ENCODE measurements at places on chromosomes 6 and 20.

DNA sequence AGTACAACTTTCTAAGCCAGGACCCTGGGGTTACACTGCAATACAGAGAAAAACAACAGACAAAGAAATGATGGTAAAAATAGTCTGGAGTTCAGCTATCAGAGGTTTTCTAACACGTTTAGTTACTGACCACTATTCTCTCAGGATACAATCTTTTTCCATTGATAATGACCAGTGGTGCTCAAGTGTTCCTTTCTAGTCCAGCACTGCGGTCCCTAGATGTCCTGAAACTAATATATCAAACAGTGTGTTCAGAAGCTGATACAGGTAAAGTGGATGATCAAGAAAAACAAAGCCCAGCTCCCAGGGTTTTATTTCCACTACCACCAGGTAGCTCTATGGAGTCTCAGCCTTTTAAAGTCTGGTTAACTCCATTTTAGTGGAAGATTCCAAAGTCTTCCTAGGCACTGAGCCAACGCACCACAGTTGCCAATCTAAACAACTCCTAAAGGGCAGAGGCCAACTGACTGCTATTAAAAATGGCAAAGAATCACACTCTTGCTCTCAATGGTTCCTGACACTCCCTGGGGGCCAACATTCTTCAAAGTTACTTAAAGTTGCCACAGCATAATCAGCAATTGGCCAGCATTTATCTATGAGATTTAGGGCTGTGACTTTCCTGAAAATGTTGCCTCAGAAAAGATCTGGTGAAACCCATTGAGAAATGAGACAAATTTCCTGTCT is 38.2 kb downstream of the DZANK1 start:
- no peak for DNase-seq

DNA sequence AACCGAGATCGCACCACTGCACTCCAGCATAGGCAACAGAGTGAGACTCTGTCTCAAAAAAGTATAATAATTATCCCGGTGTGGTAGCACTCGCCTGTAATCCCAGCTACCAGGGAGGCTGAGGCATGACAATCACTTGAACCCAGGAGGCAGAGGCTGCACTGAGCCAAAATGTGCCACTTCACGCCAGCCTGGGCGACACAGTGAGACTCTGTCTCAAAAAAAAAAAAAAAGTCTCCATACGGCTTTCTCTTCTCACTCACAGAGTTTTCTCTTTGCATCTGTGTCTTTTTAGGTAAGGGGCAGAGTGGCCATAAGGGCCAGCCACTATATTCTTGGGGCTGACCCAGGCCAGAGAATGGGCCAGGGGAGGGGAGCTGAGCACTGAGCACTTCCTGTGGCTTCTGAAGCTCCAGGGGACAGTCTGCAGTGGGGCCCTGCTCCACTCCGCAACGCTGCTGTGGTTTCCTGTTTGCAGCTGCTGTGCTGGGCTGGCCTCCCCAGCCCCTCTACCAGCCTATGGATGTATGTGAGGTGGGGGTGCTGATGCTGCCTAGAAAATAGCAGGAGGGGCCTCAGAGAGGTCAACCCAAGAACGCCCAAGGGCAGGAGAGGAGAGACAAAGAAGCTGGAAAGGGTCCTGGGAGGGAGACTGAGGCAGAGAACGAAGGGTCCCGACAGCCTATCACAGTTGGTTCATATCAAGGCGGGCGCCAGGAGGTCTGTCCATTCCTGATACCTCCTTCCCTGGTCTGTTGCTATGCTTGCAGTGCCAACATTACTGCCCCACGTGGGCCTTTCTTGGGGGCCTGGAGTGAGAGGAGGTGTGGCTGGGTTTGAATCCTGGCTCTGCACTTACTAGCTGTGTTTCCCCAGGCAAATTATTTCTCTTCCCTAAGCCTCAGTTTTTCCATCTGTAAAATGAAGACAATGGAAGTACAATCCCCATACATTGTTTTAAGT is 16.0 kb downstream of the SLA2 start:
- peak; percentile 35 for DNase-seq

DNA sequence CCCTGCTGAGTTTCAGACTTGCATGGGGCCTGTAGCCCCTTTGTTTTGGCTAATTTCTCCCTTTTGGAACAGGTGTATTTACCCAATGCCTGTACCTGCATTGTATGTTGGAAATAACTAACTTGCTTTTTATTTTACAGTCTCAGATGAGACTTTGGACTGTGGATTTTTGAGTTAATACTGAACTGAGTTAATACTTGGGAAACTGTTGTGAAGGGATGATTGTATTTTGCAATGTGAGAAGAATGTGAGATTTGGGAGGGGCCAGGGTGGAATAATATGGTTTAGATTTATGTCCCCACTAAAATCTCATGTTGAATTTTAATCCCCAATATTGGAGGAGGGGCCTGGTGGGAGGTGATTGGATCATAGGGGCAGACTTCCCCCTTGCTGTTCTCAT is 99.1 kb upstream of the IRAK1BP1 start:
- DNase-seq = no peak

GRCh38 chr6:1481286-1481685 is 91.9 kb downstream of the FOXF2 start:
- DNase-seq = no peak

- no peak for DNase-seq
These were observed 329.7 kb downstream of the MAFB start for GRCh38 chr20:40359131-40359912.

DNA sequence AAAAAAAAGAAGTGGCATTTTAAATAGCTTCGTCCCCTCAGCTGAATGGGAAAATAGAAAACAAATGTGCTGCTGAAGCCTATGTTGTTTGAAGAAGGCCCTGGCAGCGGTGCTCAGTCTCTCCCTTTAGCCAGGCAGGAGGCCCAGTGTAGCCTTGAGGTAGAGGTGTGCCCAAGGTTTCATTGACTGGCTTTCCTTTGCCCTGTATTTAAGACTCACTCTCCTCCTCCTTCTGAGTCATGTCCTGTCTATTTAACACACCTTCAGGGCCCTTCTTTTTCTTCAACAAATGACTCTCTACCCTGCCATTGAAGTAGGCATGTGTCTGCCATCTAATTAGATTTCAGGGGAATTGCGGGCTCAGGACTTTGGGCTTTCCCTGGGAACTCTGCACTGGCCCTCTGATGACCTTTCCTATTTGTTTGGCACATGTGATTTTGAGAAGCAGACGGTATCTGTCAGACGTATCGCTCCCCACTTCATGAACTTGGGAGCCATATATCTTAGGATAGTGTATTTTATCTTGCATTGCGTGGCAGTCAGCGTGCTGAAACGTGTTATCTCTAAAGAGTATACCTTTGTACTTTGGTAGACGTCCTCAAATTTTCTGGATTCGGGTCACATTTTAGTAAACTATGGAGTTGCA is 4.3 kb downstream of the TJAP1 start:
- DNase-seq = no peak

GRCh38 chr6:30007132-30007764 is 53.8 kb upstream of the POLR1H start:
- peak; percentile 41 for DNase-seq

DNA sequence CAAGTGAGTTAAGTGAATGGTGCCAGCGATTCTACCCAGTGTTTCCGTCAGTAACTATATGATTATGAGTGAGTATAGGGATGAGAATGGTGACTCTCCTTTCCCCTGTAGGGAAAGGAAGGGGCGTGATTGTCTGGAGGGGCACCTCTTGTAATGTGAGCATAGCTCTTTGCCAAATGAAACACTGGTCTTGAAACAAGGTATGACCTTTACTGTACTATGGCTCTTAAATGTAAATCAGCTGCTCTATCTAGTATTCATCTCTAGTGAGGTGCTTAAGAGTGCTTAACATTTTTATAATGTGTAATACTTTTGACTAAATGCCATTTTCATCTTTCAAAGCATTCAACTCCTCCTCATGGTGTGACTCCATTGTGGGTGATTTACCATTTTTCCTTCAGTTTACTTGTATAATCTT is 11.0 kb downstream of the PANK2 start:
- DNase-seq = no peak

DNA sequence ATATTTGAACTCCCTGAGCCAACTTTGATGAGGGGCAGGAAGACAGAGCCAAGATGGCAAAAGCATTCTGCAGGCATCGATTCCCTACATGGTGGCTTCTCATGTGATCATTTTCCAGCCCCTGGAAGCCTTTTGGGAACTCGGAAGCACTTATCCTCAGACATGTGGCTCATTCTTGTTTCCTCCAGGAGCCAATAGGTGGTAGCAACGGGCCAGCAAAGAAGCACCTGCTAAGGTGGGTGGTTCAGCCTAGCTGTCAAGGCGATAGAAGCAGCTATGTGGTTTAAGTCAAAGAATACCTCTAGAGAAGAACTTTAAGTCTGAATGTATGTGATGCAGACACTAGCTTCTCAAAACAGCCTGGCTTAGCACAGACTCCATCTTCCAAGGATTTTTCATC is 64.9 kb upstream of the PAX1 start:
- DNase-seq = no peak

- no peak for DNase-seq
These were observed 1.1 kb upstream of the TCF15 start for GRCh38 chr20:611047-611842.

GRCh38 chr6:168915242-168915641 is 338.4 kb downstream of the THBS2 start:
- DNase-seq = no peak

DNA sequence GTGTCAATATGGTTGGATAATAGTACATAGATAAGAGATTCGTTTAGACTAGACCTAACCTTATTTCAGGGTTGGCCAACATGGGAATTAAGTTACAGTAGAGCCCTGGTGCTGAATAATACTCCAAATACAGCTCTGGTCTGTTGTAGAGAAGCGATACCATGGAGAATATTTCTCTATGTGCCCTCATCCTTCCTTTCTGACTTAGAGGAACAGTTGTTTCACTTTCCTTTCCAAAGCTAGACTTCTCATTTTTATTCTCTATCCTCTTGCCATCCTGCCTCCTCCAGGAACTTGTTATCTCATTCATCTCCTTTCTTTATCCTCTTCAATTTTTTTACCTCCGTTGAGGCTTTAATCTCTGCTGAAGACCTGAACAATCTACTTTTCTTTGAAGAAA is 68.9 kb downstream of the EDN1 start:
- no peak for DNase-seq

- no peak for DNase-seq
These were observed 382.4 kb upstream of the ADGRB3 start for GRCh38 chr6:68252632-68253031.

DNA sequence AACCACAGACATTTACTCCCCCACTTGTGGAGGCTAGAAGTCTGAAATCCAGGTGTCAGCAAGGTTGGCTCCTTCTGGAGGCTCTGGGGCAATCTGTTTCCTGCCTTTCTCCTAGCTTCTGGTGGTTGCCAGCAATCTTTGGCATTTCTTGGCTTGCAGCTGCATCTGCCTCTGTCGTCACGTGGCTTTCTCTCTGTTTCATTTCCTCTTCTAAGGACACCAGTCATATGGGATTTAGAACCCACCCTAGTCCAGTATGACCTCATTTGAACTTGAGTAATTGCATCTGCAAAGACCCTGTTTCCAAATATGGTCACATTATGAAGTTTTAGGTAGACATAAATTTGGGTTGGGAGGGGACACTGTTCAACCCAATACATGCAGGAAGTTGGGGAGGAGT is 56.2 kb upstream of the EPB41L1 start:
- no peak for DNase-seq

DNA sequence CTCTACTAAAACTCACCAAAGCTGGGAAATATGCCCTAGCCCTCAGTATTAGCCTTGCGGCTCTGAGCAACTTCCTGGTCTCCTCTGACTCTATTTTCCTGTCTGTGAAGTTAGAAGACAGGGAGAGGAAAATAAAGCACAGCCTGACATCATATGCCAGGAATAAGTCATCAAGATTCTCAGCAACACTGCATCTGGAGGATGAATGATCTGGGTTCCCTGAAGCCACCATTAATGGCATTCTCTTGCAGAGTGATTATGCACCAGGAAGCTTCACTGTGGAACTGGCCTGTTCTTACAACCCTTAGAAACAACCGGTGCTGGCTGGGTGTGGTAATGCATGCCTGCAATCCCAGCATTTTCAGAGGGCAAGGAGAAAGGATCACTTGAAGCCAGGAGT is 12.4 kb downstream of the ADGRF5 start:
- no peak for DNase-seq

- no peak for DNase-seq
These were observed 37.4 kb downstream of the GCNT2 start for GRCh38 chr6:10558565-10558964.

DNA sequence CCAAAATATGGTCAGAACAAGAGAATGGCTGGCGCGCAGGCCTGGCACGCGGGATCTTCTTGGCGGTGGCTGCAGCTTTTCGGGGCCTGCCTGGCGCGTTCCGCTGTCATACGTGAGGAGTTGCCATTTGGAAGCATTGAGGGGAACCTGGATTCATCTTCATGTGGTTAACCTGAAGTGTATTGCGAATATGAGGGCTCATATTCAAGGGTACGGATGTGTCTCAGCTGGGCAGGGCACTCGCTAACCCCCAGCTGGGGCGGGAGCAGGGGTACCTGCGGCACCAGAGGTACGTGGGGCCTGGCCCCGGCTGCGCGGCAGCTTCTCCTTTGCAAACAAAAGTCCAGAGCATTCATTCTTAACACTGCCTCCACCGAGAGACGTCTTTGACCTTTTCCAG is 605.6 kb downstream of the QKI start:
- no peak for DNase-seq

- DNase-seq = no peak
These were observed 333.9 kb downstream of the FARS2 start for GRCh38 chr6:5595184-5595583.

DNA sequence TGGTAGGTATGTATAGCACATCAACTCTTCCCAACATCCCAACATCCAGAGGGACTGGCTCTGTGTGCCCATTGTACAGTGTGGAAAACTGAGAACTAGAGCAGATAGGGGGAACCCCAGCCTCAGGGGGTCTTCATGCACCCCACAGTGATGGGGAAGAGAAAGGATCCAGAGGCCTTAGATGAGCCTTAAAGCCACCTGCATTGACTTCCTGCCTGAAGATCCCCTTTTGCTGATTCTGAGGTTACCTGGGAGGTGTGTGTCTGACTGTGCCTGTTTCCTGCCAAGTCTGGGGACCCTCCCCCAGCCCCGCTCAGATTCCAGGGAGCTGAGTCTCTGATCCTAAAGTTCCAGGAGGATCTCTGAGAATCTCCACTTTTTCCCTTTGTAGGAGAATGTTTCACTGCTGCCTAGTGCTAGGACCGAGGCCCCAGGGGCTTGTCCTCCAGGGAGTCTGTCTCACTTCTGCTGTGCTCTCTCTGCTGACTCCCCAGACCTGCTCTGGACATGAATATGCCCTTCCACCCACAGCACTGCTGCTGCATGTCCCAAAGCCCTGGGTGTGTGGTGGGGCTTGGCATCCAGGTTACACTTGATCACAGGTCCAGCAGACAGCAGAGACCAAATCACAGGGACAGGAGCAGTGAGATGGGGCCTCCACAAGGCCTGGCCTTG is 12.8 kb upstream of the PGC start:
- DNase-seq = no peak

GRCh38 chr6:88302769-88303225 is 136.7 kb upstream of the CNR1 start:
- no peak for DNase-seq

- no peak for DNase-seq
These were observed 249.8 kb upstream of the ID4 start for GRCh38 chr6:19587238-19587942.

DNA sequence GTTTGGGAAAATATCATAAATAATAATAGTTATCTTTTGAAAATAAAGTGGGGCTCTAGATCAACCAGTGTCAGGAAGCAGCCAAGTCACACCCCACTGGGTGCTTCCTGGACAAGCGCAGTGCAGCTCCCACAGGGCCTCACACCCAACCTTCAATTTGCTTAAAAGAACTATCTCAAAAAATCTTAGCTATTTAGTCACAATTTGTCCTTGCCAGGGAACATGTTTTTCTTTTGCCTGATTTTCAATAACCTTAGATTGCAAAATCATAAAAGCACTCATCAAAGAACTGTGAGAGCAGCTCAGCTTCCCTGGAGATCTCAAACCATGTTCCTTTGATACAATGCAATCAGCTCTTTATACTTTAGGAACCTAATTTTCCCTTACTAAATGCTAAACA is 1.6 kb upstream of the NCOA7 start:
- DNase-seq = no peak
